ENCODE measurements at places on chromosomes 2 and 18.

GRCh38 chr18:2714140-2714539 is 58.6 kb downstream of the SMCHD1 start:
- DNase-seq: no peak

DNA sequence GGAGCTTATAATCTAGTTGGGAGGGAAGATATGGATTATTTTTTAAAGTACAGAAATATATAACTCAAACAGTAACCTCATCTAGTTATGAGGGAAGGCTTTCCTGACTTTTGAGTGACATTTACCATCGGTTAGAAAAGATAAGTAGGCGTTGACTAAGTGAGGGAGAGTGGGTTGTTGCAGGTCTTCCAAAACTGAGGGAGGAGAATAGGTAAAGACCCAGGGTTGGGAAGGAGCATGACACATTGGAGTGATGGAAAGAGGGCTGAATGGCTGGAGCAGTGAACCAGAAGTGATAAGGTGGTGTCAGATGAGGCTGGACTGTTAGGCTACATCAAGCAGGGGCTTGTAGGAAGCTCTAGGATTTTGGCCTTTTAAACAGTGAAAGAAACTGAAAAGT is 10.6 kb upstream of the NUP35 start:
- no peak for DNase-seq

DNA sequence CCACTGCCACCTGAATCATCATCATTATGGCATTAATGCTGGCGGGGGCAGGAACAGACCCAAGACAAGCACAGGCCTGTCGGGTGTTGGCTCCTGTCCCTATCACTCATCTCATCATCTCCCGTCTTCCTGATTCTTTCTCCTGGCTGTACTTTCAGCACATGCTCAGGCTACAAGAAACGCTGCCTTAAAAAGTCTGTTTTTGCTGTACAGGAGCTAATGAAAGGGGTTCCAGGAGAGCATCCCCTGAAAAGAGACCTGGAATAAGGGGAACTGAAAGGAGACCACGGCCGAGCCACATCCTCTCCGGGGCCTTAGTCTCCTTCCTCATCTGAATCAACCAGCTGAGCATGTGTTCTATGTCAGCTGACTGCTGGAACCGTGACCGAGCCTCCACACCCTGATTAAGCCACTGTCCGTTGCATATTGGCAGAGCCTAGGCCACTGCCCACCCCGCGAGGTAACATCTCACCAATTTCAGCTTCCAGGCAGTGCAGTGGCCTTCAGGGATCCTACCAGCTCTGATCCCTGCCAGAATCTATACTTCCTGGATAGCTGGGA is 62.6 kb downstream of the DNMT3A start:
- DNase-seq: no peak

GRCh38 chr2:65015731-65016130 is 26.5 kb downstream of the SLC1A4 start:
- no peak for DNase-seq

- peak; percentile 16 for DNase-seq
Observed at GRCh38 chr18:74331404-74331803, 15.8 kb downstream of the C18orf63 start.

DNA sequence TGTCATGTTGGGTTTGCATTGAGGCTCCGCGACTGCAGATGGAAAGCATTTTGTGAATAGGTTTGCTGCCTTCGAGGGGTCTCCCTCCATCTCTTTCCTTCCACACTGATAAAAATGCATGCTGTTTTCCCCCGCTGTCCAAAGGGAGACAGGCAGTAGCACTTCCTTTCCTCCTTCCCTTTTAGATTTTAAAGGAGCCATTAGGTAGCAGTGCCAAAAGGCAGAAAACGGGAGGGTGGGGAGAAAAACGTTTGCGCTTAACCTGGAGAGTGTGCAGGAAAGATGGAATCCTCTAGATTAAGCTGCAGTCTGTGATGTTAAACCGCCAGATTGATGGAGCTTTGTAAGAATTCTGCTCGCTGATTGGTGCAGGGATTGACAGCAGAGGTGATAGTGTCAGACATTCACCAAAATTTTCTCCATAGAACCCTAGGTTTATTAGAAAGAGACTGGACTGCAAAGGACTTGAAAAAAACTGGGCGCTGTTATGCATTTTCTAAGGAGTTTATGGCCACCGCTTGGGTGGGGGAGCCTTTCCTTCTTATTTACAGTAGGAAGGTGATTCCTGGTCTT is 688 bp downstream of the MAPRE2 start:
- DNase-seq: no peak

- no peak for DNase-seq
Observed at GRCh38 chr18:22485808-22486244, 68.1 kb upstream of the CTAGE1 start.

DNA sequence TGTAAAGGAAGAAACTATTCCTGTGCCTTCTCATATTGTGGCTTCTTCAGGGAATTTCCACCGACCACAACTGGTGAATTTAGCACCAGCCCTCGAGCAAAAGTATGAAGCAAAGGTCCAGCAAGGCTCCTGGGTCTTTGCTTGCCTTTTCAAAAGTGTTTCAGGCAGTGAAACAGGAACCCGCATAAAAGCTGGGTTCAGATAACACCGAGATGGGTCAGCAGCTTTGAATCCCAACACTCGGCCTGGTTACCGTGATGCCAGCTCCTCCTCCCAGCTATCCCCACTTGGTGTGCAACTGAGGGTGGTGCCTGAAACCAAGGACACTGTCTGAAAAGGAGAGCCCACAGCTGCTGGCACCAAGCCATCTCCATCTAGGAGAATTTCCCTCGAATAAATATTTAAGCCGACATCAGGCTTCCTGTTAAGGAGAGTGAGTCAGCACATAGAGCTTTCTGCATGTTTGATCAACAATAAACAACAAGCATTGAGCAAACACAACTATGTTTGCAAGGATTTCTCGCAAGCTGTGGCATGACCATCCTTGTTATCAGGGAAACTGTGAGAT is 69.5 kb downstream of the ANTXR1 start:
- peak; percentile 17 for DNase-seq

DNA sequence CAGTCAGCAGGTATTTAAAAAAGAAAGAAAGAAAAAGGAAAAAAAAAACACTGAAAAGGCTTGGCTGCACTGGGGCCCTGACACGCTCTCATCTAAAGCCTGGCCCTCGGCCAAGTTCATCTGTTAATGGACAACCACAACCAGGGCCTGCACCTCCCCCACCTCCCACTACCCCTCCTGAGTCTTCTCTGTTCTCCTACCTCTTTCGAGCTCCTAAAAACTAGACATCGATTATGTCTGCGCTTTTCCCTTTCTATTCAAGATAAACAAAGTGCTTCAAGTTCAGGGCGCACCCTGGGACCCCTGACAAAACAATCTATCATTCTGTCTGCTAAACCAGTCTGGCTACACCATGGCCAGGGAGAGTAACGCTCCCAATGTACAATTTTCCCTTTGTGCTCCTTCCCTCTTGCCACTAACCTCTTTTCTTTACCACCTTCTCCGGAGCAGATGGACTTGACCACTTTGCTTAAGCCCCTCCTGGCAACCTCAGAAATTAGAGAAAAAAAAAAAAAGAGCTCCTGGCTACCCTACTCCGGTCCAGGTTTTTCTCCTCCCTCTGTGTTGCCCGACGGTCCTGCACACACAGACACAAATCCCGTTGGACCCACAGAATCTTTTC is 22.7 kb downstream of the BCL11A start:
- peak; percentile 69 for DNase-seq

GRCh38 chr2:18701981-18702380 is 112.6 kb upstream of the NT5C1B start:
- no peak for DNase-seq

DNA sequence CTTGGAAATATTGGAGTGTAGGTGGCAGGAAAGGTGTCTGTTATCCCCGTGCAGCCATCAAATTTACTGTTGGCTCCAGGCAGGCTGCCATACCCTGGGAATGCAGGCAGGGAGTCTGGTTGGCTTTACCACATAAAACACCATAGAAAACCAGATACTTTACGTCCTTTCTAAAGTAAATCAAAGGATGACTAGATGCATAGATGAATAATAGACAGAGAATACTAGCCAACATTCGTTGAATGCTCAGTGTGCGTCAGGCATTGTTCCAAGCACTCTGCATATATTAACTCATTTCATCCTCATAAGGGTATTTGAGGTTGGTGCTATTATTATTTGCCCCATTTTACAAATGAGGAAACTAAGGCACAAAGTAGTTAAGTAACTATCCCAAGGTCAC is 65.2 kb downstream of the VSNL1 start:
- no peak for DNase-seq

- no peak for DNase-seq
Observed at GRCh38 chr2:234258562-234259141, 208.2 kb downstream of the SPP2 start.

DNA sequence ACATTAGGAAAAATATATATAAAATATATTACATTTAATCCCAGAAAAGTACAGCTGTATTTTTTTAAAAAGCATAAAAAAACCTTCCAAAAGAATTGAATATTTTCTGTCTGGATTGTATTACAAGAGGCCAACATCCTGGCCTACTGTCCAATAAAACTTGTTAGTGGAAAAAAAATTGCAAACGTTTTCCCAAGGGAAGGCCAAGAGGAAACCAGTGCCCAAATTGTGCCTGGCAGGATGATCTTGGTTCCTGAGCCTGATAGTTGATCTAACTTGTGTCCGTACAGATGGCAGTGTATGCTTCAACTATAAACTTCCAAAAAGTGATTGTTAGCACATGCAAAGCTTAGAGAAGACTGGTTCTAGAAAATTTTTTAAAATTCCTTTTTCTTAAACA is 90.6 kb upstream of the LPIN2 start:
- DNase-seq: no peak

DNA sequence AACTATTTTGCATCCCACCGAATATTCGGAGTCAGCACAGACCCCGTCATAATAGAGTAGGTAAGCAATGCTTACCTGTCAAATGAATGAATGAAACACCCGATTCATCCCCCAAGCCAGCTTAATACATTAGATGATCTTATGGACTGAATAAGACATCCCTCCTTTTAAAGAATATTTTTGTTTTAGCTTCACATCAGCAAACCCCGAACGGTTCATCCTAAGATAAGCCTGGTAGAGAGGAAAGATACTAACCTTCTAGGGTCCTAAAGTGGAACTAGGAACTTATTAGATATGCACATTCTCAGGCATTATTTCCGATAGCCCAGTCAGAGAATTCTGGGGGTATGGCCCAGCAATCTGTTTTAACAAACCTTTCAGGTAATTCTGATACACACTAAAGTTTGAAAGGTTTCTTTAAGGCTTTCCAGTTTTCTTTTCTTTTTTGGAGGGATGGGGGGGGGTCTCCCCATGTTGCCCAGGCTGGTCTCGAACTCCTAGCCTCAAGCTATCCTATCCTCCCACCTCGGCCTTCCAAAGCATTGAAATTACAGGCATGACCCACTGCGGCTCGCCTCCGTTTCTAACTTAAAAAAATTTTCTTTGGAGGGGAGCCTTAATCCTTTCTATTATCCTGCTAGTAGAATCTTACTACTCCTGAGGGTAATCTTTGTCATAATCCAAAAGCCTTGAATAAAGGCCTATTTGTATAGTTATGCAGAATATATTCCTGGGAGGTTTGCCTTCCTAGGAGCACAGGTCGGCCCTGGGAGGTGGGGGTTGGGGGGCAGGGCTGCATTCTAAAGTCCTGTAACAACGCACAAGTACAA is 1.0 kb upstream of the ACTR3 start:
- DNase-seq: no peak

DNA sequence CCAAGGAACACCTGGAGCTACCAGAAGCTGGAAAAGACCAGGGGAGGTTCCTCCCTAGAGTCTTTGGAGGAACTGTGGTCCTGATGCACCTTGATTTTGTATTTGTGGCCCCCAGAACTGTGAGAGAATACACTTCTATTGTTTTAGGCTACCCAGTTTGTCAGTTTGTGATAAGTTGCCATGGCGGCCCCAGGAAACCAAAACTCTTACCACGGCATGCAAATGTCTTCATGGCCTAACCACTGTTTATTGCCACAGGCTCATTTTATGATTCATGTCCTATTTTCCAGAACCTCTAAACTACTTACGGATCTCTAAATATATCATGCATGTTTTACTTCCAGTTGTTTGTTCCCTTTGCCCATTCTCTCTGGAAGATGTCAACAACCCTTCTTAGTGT is 1250.7 kb upstream of the FAM98A start:
- DNase-seq: no peak

- DNase-seq: no peak
Observed at GRCh38 chr2:119748135-119748534, 11.6 kb upstream of the PTPN4 start.
